ENCODE measurements at places on chromosomes 11 and 22.

GRCh38 chr22:36106910-36107309 is 53.6 kb downstream of the APOL3 start:
- DNase-seq = no peak

DNA sequence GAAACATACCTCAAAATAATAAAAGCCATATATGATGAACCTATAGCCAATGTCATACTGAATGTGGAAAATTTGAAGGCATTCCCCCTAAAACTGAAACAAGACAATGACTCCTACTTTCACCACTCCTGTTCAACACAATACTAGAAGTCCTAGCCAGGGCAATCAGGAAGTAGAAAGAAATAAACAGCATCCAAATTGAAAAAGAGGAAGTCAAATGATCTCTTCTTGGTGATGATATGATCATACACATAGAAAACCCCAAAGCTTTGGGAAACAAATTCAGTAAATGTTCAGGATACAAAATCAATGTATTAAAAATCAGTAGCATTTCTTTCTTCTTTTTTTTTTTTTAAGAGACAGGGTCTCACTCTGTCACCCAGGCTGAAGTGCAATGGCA is 109.9 kb downstream of the DLG2 start:
- DNase-seq = no peak

DNA sequence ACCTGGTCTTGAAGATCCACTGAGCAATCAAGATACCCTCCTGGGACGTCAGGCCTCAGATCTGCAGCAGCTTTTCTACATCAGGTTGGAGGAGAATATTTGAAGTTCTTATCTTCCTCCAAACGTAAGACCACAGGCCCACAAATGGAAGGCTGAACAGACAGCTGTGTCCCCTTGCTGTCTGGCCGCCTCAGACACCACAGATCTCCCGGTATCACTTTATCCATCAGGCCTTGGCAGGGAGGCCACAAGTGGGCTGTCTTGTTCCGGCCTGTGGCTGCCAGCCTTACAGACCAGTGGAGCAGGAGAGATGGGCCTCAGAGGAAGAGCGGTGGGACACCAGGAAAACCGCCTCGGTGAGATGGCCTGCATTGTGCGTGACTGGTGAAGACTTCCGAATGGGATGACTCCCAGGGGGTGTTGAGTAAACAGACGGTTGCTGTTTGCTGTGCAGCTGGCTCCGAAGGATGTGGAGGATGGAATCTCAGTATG is 15.9 kb downstream of the UBASH3B start:
- no peak for DNase-seq

- DNase-seq = no peak
Observed at GRCh38 chr22:26690654-26691376, 33.4 kb downstream of the MIAT start.

GRCh38 chr11:134581966-134582769 is 170.1 kb upstream of the B3GAT1 start:
- DNase-seq = no peak

DNA sequence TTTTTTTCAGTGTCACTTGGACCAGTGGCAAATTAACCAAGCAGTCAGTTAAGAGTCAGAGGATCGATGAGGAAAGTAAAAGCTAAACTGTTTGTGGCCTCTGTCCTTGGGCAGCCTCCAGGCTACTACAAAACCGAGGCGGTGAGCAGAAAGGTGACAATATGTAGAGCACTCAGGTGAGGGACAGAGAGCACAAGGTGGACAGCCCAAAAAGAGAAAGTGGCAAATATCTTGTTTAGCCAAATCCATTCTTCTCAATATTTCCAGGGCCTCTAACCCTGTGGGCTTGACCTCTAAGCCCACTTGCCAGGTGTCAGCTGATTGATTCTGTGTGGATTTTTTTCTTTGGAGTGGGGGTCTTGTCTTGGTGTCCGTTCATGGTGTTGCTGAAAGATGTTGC is 4202.2 kb upstream of the OR11H1 start:
- DNase-seq = no peak

Measured in esophagus squamous epithelium (tissue), 5 donors.